Kidney epithelial cell (primary cell): ENCODE measurements at places on chromosomes 3 and 15.
A peak's percentile ranks its signal among the peaks of the same experiment; 100 is the strongest.

- DNase-seq: no peak
Observed at GRCh38 chr3:94394885-94395284, 332.0 kb downstream of the NSUN3 start.

- no peak for DNase-seq
Observed at GRCh38 chr3:195877767-195878423, 30.5 kb downstream of the TNK2 start.

- peak; percentile 93 for DNase-seq
Observed at GRCh38 chr3:39639344-39640236, 169.8 kb upstream of the MYRIP start.

DNA sequence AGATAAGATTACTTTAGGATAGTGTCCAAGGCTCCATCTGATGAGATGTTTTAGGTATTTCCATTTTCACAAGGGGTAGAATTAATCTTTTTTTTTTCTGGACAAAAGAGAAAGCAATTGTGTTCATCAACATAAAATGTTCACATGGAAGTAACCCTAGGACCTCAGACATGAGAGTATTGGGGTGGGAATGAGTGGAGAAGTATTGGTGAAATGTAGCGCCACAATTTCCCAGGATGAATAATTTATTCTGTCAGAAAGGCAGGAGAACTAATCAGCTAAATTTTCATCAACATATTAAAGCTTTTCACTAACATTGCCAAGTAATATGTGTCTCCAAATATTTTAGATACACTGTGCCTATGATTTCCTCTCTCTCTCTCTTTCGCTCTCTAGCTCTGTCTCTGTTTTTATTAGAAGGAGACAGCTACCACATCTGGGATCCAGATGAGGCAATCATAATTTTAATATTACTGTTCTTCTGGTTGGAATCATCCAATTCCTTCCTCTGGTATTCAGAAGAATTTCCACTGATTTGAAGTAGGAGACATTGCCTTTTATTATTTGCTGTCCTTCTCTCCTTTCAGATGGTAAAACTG lies 21.6 kb upstream of the ZNF280D start:
- DNase-seq: no peak

GRCh38 chr15:33442449-33442848 lies 131.7 kb downstream of the RYR3 start:
- DNase-seq: no peak

GRCh38 chr3:176755552-176755951 lies 441.7 kb downstream of the TBL1XR1 start:
- DNase-seq: no peak

- no peak for DNase-seq
Observed at GRCh38 chr3:33047842-33048834, 48.8 kb downstream of the GLB1 start.

GRCh38 chr3:10936686-10937085 lies 55.9 kb upstream of the SLC6A1 start:
- no peak for DNase-seq

GRCh38 chr3:50359760-50360110 lies 414 bp upstream of the TMEM115 start:
- no peak for DNase-seq

DNA sequence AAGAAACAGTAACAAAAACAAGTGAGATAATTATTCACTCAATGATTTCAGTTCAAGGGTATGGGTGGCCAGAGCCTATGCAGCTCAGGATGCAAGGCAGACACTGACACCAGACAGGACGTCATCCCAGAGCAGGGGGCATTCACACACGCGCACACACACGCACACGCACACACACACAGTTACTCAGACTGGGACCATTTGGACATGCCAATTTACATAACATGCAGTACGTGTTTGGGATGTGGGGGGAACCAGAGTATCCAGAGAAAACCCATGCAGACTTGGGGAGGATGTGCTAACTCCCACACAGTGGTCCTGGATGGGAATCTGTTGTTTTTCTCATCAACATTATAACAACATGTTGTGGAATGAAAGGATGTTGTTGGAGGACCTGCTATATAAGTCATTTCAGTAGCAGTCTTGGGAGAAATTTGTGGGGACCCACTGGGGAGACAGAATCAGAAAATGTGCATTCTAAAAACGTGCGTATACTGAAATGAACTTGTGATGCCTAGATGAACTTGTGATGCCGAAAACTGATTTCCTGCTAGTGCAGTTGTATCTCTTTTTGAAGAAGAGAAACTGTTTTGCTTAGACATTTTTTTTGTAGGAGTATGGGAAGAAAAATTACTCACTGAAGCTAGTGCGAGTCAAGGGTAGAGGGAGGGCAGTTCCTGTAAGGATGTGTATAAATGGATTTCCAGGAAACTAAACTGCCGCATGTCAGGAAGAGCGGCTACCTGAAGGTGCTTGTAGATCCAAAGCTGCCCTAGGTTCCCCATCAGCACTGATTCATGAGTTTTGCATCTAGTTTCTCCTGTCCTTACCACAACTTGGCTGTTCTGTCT lies 25.2 kb downstream of the CD200 start:
- DNase-seq: no peak

DNA sequence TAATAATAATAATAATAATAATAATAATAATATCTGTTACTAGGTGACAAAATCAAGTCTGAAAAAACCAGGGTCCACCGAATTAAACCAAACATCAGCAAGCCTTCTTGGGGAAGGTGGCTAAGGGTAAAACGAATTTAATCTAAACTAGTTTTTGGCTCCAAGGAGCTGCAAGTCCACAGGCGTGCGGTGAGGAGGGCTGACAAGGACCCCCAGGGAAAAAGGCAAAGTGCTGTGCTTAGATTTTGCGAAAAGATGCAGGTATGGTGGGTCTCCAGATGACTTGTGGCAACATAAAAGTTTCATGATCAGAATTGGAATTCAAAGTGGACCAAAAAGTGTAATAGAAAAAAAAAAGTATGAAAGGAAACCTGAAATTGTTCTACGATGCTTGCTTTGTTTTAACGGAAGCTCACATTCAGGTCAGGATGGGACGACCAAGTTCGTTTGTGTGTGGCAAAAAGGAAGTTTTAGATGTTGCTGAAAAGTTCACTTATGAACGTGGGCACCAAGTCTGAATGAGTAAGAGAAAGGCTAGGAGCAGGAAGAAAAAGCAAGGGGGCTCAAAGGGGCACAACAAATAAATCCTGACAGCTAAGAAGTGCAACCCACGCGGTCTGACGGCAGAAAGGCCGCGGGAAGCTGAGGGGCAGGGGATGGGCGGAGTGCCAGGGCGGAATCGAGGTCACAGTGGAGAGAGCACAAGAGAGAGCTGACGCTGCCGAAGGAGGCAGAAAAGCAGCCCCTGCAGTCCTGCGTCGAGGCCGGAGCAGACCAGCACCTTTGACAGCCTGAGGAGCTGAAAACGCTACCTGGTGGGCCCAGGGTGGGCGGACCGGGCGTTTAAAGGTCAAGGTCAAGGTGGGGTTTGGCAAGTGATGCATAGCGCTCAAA lies 1.1 kb downstream of the WDR82 start:
- no peak for DNase-seq

- no peak for DNase-seq
Observed at GRCh38 chr3:131735544-131735943, 232.8 kb upstream of the MRPL3 start.

DNA sequence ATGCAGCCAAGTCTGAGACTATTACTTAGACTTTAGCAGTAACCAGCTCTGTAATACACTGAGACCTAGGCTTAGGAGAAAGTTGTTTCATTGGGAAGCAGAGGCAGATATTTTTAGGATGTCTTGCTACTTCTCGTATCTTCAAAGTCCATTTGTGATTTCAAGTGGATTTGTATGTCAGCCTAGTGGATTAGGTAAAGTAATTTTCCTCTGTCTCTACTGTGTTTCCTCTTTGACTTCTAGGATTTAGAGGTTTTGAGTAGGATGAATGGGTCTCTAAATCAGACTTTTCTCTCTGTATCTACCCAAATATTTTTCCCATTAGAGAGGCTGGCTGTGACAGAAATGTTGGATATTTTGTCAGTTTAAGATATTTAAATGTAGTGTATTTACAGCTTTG lies 46.8 kb downstream of the OXSR1 start:
- no peak for DNase-seq
